Activated T-cell treated with anti-CD3 and anti-CD28 coated beads for 24 hours (primary cell): ENCODE measurements at places on chromosomes 6 and 20.

DNA sequence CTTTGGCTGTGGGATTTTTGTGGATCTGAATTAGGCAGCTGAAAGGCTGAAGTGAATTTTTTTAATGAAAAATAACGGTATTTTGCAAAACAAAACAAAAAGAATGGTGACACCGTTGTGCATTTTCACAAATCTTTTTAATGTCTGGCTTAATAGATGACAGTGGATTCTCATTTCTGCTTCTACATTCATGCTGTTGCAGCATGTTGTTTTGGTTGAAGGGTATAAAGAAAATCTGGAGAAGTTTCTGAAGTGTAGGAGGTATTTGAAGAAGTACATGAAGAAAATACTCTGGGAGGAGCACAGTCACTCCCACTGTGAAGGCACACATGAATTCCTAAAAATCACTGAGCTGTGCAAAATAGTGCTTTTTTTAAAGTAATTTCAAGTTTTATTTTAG, 3.1 kb upstream of the MAP3K5 start:
- no peak for DNase-seq

DNA sequence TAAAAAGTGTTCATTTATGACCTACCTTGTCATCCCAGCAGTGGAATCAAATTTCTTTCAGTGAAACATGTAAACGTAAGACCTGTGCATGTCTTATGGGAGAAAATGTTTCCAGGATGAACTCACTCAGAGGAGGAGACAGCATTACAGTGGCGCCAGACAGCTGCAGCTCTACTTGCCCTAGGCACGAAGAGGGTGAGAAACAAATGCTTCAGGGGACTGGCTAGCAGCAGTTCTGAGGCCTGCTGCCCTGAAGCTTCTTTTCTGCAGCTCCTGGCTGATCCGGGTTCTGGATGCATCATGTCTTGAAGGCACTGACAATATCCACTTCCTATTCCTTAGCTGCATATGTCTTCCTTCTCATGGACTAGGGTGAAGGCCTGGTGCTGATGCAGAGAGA, 120.2 kb downstream of the QRSL1 start:
- no peak for DNase-seq

DNA sequence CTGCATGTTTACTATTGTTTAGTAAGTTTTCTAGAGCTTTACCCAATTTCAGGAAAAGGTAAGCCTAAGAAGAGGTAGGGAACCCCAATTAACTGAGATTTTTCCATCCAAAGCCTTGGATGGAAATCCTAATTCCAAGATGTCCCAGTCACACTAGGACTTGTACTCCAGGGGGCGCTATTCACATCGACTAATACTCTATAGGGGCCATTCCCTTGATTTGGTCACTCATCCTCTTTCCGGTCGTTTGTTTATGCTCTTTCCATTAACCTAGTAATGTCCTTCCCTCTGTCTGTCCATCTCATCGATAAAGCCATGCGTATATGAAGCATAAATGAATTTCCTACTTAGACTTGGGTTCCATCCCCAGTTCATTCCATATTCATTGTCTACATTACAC, 80.8 kb upstream of the FUCA2 start:
- DNase-seq: no peak

- DNase-seq: no peak
These were observed 3.1 kb downstream of the SRSF6 start for GRCh38 chr20:43460830-43461200.

- DNase-seq: peak; percentile 8
These were observed 118.6 kb upstream of the CCDC28A start for GRCh38 chr6:138654715-138655634.

- DNase-seq: no peak
These were observed 9.2 kb upstream of the FAM83C start for GRCh38 chr20:35301426-35301825.

- no peak for DNase-seq
These were observed 699 bp upstream of the HSPA1B start for GRCh38 chr6:31826793-31827285.

- DNase-seq: no peak
These were observed 14.3 kb downstream of the B4GALT5 start for GRCh38 chr20:49699200-49699992.

DNA sequence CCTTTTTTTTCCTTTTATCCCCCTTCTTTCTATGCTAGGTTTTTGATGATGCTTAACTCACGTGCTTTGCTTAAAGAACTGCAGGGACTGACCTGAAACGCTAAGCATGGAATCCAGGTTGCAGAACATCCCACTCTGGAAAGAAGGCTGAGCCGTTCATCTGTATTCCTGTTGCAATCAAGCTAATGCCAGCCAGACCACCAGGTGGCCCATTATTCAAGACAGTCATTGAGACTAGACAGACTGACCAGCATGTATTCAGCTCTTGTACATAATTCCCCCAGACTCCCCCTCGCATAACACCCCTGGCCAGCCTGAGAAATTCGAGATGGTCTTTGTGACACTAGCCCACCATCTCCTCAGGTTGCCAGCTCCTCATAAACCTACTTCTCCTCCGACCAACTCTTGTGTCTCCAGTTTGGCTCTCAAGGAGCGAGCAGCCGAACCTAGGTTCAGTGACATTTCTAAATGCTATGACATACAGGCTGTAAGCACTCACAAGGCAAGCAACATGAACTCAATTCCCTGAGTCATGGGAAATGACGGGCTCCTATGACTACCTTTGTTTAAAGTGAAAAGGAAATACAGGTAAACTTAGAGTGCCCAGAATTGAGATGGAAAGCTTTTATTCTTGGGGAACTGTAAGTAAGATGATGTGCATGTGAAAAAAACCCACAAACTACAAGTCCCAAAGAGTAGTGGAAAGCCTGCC, 309.3 kb upstream of the CDYL start:
- no peak for DNase-seq

GRCh38 chr6:71033171-71033570, 76.3 kb upstream of the B3GAT2 start:
- DNase-seq: no peak

- peak; percentile 37 for DNase-seq
These were observed 92.8 kb downstream of the CLIC5 start for GRCh38 chr6:45922728-45923351.

DNA sequence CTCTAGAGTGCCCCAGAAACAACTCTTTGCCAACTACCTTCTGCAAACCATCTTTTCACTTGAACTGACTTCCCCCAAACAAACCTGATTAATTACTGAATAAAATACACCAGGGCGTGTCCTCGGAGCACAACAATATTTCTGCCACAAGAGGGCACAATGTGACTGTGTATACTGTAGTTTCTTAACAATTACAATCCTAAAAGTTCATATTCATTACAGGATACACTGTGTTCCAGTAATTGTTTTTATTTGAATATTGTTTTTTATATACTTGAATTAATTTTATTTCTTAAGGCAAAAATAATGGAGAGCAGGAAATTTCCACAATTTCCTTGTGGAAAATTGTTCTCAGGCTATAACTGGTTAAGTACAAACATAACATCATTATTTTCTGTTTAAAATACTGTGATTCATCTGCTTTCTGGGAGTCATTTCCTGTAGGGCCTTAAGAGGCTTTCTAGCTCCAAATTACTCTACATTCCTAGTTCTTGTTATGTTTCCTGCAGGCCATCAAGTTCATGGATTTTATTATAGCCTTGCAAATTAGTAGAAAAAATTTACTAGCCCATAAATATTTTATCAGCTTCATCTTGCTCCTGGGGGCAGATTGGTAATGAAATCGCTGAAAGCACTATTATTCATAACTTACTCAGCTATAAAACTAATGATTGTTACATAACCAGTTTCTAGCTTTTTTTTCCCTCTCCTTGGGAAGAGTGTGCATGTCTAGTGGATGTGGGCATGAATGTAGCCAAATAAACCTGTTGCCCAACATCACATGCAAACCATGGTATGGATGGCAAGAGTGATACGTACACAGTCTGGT, 51.9 kb upstream of the SLC22A16 start:
- DNase-seq: peak; percentile 25

- no peak for DNase-seq
These were observed 36.4 kb downstream of the HLA-DPB1 start for GRCh38 chr6:33112148-33112547.

DNA sequence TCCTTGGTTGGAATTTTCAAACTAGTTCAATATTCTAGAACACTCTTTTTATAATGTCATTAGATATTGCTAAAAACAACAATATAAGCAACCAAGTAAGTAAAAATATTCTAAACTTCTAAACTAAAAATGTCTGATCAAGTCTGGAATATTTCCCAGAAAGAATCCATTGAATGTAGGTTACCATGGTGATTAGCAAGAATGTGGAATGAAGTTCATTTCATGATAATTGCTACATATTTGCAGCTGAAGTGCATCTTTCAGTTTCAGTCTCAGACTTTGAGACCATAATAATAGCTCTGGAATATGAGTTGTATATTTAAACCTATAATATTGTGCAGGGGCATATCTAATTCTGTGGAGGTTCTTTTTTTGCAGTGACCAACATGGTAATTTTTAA, 61.0 kb upstream of the NKAIN2 start:
- DNase-seq: no peak

- DNase-seq: no peak
These were observed 145.8 kb downstream of the PTPRT start for GRCh38 chr20:43043887-43044286.

DNA sequence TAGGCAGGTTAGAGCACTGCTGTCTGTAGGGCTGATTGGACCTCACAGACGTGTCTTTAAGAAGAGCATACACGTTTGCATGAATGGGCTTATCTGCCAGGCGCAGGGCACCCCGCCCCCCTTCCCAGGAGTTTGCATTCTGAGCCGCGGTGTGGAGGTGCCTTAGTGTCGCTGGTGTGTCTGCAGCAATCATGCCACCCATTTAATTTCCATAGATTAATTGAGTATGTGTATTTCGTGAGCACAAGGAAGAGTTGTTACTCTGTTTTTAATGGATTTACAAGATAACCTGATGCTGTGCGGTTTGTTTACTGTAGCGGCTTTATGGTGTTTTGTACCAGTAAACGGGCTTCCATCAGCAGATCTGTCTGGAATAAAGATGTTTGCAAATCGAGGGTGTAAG, 107.7 kb downstream of the ZDHHC14 start:
- no peak for DNase-seq

- DNase-seq: peak; percentile 41
These were observed 1.1 kb downstream of the CEBPB start for GRCh38 chr20:50191544-50192363.
